ENCODE measurements at places on chromosomes 16 and 17.

- no peak for DNase-seq
These were observed 254.1 kb upstream of the IRX3 start for GRCh38 chr16:54540525-54541180.

DNA sequence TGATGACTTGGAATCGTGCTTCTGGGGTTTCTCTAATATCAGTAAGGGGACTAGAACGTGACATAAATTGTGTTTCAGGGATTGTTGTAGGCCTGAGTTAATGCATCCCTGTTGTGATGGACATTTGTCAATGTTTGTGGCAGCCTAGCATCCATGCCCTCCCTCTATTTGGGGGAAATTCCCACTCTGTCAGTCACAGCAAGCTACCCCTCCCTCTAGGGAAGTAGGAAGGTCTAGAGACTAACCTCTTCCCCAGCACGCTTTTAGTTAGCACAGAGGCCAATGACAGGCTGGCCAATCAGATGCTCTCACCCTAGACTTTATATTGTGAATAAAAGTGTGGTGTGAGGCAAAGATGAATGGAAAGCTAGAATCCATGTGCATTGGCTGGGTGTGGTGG, 32.4 kb upstream of the NF1 start:
- DNase-seq = no peak

GRCh38 chr16:74700438-74701225, at the start of gene MLKL:
MLKL (minus strand) TSS chr16:74700862; CDS start chr16:74695757, 5,105 bp downstream.
- DNase-seq = peak; percentile 27

- no peak for DNase-seq
These were observed 167.7 kb downstream of the ZNF423 start for GRCh38 chr16:49688036-49688697.

GRCh38 chr16:79013930-79014660, 586.4 kb downstream of the MAF start:
- no peak for DNase-seq

DNA sequence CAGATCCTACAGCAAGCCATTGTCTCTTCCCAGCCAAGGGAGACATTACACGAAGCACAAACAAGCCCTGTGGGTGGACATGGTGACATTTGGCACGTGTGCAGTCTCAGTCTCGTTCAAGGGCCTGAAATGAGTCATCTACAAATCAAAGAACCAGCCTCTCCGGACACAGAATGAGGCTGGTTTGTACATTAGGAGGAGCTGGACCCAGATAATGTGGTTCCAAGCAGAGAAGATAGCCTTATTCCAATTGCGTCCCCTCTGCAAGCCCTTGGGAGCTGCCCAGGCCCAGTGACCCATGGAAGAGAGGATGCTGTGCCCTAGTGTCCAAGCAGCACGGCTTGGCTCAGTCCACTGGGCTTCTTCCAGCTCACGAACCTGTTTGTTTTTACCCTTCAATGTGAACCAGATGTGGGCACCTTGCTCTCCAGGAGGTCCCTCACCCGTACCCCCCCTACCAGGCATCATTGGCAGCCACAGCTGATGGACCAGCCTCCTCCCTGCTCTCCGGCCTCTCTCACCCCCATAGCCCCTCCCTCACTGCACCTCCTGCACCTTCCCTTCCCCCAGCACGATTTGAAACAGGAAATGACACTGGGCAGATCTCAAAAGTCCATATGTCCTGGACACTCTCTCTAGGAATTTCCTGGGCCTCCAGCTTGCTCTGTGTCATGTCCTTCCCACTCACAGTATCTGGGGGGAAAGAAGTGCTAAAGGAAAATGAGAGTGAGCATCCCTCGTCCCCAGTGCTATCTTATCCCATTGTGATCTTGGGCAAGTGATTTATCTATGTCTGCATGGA, 26.2 kb downstream of the KPNA2 start:
- no peak for DNase-seq

DNA sequence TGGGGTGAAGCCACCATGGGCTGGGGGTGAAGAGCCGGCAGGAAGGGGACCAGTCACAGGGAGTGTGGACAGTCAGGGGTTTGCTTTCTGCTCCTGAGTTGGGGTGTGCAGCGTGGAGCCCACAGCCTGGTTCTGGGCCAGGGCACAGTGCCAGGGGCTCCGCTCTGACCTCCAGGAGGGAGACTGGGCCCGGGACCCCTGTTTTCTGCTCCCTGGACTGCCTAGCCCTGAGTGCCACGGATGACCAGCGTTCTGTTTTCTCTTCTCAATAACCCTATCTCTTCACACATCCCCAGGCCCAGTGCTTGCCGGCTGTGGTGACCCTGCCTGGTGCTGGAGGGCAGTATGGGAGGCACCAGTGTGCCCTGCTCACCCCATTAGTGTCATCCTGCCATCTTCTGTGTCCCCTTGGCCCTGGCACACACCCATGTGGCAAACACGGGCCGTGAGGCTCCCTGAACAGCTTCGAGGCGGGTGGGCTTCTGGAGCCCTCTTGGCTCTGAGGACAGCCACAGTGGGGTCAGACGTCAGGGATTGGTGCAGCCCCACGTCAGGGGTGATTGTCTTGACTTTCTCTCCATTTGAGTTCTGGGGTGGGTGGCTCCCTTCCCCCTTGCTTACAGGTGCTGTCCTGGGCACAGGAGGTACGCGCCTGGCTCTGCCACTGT, 1.1 kb downstream of the CEMP1 start:
- DNase-seq = no peak

DNA sequence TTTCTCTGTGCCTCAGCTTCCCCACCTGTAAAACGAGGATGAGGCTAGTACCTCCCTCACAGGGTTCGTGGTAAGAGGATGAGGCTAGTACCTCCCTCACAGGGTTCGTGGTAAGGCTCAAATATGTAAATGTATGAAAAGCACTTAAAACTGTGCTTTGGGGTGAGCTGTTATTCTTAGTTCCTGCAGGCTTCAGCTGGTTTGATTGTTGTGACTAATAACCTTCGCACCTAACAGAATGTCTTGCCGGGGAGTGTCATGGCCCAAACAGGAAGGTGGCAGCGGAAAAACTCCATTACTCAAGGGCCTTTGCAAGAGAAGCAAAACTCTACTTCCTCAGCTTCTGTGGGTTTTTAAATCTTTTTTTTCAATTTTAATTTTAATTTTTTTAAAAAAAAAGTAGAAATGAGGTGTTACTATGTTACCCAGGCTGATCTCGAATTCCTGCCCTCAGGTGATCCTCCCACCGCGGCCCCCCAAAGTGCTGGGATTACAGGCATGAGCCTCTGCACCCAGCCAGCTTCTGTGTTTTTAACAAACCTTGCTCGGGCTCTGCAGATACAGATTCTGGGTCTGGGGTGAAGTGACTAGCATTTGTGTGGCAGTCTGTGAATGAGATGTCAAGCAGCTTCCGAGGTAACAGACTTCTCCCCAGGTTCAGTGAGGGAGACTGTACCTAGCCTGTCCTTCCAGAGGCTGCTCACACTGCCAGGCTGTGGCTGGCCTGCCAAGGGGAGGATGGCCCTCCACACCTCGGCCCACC, 103.0 kb downstream of the RAB11FIP4 start:
- DNase-seq = peak; percentile 72

DNA sequence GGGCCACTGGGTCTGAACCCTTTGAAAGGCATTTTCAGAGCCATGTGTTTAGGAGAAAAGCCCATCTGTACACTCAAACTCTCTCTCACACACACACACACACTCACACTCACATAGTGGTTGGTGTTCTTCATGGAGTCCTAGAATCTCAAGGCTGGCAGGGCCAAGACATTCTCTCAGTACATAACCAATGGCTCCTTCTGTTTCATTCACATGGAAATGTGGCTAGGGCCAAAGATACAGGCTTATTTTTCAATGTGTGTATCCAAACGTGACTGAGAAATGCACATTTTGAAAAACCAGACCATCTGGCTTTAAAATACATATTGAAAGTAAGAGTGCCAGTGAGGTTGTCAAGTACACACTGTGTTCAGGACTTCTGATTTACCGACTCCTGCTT, 59.0 kb upstream of the SALL1 start:
- DNase-seq = no peak

GRCh38 chr17:76276069-76276431, 10.9 kb downstream of the UBALD2 start:
- DNase-seq = no peak

- DNase-seq = no peak
These were observed 11.6 kb upstream of the GRB2 start for GRCh38 chr17:75417054-75417580.

GRCh38 chr16:4140652-4141051, 24.4 kb upstream of the ADCY9 start:
- no peak for DNase-seq

DNA sequence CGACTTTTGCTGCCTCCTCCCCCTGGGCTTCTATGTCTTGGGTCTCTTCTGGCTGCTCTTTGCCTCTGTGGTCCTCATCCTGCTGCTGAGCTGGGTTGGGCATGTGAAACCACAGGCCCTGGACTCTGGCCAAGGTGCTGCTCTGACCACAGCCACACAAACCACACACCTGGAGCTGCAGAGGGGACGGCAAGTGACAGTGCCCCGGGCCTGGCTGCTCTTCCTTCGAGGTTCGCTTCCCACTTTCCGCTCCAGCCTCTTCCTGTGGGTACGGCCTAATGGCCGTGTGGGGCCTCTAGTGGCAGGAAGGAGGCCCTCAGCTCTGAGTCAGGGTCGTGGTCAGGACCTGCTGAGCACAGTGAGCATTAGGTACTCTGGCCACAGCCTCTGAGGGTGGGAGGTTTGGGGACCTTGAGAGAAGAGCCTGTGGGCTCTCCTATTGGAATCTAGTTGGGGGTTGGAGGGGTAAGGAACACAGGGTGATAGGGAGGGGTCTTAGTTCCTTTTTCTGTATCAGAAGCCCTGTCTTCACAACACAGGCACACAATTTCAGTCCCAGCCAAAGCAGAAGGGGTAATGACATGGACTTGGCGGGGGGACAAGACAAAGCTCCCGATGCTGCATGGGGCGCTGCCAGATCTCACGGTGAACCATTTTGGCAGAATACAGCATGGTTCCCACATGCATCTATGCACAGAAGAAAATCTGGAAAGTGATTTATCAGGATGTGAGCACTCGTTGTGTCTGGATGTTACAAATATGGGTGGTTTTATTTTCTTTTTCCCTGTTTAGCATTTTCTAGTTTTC, 2.3 kb downstream of the GP1BA start:
- DNase-seq = no peak

GRCh38 chr16:68370581-68371275, 59.9 kb downstream of the PRMT7 start:
- no peak for DNase-seq
